HL-60 (cell line): ENCODE measurements at places on chromosomes 3 and 15.

GRCh38 chr15:59340325-59340724, 32.3 kb downstream of the MYO1E start:
- DNase-seq, result no peak

DNA sequence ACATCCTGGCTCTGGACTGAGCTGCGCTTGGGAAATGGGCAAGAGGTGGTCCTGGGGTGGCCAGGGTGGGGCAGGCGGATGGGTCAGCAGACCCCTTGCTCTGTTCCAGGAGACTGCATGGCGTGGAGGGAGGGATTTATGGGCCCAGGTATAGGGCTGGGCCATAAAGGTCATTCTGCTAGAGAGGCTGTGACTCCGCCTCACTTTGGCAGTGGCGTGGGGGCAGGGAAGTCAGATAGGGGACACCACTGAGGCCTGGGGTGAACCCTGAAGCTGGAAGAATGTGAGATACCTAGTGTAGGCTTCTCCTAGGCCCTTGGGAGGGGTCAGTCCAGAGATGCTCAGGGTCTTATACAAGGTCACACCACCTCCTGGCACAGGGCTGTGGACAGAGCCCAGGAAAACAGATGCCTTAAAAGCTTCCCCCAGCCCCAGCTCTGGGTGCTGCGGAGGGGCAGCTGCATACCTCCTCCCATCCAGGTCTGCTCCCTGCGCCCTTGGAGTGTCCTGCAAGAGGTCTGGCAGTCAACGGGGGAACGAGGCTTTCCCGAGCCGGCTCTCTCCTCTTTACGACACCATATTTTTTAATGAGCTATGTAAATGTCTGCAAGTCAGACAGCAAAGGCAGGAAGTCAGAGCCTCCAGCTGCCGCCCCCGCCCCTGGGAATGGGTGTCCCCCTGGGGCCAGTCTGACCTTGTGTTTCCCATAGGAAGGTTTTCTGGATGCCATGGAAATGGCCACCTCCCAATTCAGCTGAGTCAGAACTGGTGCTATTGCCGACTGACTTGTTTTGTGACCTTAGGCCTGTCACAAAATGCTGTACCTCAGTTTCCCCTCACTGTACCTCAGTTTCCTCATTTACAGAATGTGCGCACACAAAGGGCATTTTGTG, 26.3 kb downstream of the LINGO1 start:
- no peak for DNase-seq

- no peak for DNase-seq
Observed at GRCh38 chr3:10361375-10361774, 40.5 kb upstream of the SEC13 start.

- DNase-seq, result no peak
Observed at GRCh38 chr3:31240874-31241273, 291.9 kb upstream of the STT3B start.

DNA sequence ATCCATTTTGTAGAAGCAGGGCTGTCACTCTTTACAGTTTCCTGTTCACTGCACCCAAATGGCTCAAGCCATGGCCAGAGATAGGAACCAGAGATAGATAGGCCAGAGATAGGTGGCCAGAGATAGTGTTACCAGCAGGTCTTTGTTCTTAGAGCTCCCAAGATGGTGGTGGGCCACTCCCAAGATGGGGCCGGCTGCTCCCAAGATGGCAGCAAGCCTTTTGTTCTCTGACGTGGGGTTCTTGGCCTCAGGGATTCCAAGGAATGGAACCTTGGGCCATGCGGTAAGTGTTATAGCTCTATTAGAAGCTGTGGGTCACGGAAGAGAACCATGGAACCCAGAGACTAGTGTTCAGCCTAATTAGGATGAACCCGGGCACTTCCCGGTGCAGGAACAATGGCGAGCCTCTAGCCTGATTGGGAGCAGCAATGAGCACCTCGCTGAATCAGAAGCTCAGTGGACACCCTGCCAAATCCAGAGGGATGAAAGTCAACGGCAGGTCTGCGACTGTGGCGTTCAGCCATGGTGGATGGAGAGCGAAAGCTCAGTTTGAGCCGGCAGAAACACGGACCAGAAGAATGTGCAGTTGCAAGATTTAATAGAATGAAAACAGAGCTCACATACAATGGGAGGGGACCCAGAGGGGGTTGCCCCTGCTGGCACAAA, 45.0 kb upstream of the CD96 start:
- no peak for DNase-seq

DNA sequence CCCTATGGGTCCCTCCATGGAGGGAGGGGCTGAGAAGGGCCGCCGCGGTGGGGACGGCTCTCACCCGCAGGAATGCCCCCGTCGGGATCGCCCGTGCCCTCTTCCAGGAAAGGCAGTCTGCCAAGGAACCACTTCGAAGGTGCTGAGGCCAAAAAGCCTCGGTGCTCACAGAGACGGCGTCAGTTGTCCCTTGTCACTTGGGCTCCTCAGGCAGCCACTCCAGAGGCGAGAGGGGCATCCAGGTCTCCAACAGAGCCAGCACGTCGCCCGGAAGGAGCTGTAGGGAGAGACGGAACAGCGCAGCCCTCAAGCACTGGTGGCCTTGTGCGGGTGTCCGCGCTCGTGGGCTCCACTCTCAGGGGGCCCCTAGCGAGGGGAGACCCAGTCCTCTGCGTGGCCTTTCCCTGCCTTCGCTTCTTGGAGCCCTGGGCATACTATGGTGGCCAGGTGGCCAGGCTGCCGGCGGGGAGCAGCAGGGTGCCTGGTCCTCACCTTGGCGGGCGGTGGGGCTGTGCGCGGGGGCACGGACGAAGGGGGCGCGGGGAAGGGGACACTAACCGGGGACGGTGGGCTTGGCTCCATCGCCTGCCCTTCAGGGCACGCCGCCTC, 994 bp downstream of the MESP1 start:
- no peak for DNase-seq

DNA sequence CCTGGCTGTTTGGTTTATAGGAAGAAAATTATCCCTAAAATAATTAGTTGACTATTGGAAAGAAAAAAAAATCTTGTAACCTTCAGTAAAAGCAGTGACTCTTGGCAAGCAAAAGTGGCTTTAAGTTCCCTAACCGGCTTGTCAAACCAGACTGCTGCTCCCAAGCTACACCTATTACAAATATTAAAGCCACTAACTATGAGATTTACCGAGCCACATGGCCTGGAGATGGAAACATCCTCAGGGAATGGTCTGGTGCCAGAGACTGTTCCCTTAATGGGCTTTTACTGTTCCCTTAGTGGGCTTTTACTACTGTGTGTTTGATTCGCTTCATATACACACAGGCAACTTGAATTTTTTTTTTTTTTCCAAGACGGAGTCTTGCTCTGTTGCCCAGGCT, 35.9 kb upstream of the ZNF774 start:
- no peak for DNase-seq
